T-helper 17 cell (primary cell): ENCODE measurements at places on chromosomes 2 and 18.
A peak's percentile ranks its signal among the peaks of the same experiment; 100 is the strongest.

GRCh38 chr2:75587954-75588587 lies 27.3 kb upstream of the EVA1A start:
- H3K4me1 ChIP-seq = no peaks in the 10 kb centered on the region
- H3K27me3 ChIP-seq = peaks cover 22% of the 10 kb centered on the region
- no peak overlapping the region for H3K4me3 ChIP-seq
- DNase-seq = no peak
- no peak overlapping the region for H3K27ac ChIP-seq

DNA sequence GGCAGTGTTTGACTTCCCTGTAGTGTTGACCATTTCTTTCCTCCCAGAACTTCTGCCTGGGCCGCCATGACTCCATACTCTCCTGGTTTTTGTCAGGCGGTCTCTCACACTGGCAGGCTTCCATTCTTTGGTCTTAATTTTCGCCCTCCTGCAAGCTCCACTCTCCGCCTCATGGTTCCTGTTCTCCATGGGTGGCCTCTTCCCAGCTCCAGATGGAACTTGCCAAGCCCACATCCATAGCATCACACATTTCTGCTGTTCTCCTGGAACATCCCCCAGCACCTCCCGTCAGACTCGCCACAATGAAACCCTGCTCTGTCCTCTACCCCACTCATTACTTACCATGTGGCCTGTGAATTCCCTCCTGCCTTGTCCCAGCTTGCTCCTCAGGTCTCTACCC lies 896 bp upstream of the AFF3 start:
- H3K4me1 ChIP-seq = peaks cover 27% of the 10 kb centered on the region
- H3K27me3 ChIP-seq = peaks cover 10% of the 10 kb centered on the region
- no peak for DNase-seq

DNA sequence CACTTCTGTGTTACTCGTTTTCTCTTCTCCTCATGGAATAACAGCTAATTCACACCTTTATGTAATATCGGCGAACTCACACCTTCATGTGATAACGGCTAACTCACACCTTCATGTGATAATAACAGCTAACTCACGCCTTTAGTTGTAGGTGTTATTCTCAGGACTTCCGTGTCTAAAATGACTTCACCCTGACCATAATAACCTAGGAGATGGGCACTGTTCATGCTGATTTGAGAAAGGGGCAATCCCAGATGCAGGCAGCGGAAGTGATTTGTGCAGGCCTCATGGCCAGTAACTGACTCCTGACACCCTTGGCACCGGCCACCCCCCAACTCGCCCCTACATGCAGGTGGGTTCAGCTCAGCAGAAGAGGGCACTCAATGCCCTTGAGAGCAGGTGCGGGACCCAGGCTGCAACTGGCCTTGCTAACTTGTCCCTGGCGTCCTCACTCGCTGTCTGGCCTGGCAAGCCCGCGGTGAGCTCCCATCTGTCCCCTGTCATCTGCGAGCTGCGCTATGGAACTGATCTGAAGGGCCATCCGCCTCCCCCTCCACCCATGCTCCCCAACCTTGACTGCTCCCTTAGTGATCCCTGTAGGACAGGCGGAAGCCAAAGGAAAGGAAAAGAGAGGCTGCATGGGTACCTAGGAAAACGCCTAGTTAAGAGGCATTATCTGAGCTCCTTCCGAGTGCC lies 42.6 kb upstream of the MTCL1 start:
- no peak overlapping the region for H3K4me3 ChIP-seq
- H3K36me3 ChIP-seq = no peaks in the 10 kb centered on the region
- peaks cover 18% of the 10 kb centered on the region for H3K27me3 ChIP-seq
- no peak overlapping the region for H3K27ac ChIP-seq

DNA sequence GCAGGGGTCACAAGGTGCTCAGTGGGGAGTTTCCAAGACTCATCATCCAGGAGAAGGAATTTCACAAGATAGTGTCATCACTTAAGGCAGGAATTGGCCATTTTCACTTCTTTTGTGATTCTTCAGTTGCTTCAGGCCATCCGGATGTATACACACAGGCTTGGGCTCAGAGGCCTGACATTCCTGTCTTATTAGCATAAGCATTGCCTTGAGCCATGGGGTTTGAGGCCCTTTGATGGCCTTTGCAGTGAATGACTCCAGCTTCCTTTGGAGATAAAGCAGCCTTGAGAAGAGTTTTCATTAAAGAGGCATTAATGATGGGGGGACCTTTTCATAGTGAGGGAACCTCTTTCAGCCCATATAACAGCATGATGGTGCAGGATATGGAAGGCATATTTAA lies 366.0 kb upstream of the CNTNAP5 start:
- H3K27me3 ChIP-seq = no peaks in the 10 kb centered on the region
- no peak overlapping the region for H3K4me3 ChIP-seq

GRCh38 chr2:239462191-239462515 lies 61.3 kb upstream of the HDAC4 start:
- peaks cover 2% of the 10 kb centered on the region for H3K4me1 ChIP-seq
- H3K4me3 ChIP-seq = no peak overlapping the region
- H3K36me3 ChIP-seq = no peaks in the 10 kb centered on the region
- peaks cover 19% of the 10 kb centered on the region for H3K27me3 ChIP-seq

DNA sequence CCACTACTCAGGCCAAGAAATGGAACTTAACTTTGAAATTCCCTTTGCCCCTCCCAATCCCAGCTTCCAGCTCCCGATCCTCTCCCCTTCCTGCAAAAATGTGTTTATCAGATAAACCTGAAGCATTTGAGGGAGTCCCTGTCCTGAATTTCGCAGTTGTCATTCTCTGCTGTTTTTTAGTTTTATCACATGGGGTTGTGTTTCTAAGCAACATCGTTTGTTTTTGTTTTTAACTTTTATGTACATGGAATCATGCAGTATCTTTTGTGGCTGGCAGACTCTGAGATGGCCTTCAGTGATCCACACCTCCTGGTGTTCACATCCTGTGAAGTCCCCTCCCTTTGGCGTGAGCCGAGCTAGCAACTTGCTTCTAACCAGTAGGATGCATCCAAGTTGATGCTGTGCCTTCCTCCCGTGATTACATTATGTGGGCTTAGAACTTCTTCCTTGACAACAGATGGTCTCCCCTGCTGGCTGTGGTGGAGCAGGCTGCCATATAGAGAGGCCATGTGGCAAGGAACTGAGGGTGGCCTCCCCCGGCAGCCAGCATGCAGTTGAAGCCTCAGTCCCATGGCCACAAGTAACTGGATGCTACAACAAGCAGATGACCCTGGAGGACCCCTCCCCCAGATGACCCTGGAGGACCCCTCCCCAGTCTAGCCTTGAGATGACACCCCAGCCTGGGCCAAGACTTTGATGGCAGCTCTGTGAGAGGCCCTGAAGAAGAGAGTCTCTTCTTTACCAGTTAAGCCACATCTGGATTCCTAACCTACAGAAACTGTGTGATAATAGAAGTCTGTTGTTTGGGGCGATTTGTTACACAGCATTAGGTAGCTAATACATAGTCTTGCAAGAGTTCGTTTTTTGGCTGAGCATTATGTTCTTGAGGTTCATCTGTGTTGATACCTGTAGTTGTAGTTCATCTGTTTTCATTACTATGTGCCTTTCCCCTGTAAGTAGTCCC lies 27.7 kb downstream of the SH3BP4 start:
- no peak overlapping the region for H3K27ac ChIP-seq
- H3K4me3 ChIP-seq = no peak overlapping the region
- no peaks in the 10 kb centered on the region for H3K36me3 ChIP-seq
- peaks cover 39% of the 10 kb centered on the region for H3K27me3 ChIP-seq
- H3K4me1 ChIP-seq = no peaks in the 10 kb centered on the region

DNA sequence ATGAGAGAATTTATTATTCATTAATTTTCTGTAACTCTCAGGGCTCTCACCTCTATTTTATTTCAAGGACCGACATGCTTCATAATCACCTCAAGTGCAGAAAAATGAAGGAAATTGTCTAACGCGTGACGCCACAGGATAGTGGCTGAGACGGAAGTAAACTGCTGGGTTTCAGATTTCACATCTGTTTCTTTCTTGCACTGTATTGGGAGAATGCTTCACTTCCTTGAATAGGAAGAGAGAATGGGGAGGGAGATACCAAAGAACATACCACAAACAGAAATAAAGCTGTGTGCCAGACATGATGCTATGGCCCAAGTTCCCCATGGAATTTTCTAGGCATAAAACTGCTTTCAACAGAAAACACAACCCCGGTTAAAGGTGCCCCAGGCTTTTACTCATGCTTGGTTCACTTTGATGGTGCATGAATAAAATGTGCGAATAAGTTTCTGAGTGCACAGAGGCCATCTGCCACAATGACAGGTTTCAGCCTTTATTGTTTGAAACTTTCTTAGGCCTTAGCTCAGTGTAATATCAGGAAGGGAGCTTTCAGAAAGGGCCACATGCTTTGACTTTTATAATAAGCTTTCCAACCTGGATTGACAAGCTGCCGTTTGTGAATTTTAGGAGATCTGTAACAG lies 1116.4 kb downstream of the SOCS6 start:
- H3K4me3 ChIP-seq = no peak overlapping the region
- no peaks in the 10 kb centered on the region for H3K27me3 ChIP-seq
- H3K27ac ChIP-seq = no peak overlapping the region
- no peaks in the 10 kb centered on the region for H3K36me3 ChIP-seq
- no peaks in the 10 kb centered on the region for H3K4me1 ChIP-seq
- no peak for DNase-seq

DNA sequence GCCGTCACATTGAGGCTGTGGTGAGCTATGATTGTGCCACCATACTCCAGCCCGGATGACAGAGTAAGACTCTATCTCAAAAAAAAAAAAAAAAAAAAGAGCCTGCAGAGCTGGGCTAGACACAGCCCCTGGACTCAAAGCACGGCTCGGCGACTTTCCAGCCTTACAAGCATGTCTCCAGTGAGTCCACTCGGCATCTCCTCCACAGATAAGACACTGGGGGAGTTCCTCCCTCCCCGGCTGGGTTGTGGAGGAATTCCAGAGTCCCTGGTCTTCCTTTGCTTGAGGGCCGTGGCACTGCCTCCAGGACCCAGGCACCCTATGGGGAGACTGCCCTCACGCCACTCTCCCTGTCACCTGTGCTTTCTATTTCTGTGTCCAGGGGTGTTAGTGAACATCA lies 30.9 kb upstream of the RPL31 start:
- H3K27me3 ChIP-seq = no peaks in the 10 kb centered on the region
- H3K4me3 ChIP-seq = no peak overlapping the region
- no peaks in the 10 kb centered on the region for H3K4me1 ChIP-seq
- no peak overlapping the region for H3K27ac ChIP-seq
- peaks cover 3% of the 10 kb centered on the region for H3K36me3 ChIP-seq

DNA sequence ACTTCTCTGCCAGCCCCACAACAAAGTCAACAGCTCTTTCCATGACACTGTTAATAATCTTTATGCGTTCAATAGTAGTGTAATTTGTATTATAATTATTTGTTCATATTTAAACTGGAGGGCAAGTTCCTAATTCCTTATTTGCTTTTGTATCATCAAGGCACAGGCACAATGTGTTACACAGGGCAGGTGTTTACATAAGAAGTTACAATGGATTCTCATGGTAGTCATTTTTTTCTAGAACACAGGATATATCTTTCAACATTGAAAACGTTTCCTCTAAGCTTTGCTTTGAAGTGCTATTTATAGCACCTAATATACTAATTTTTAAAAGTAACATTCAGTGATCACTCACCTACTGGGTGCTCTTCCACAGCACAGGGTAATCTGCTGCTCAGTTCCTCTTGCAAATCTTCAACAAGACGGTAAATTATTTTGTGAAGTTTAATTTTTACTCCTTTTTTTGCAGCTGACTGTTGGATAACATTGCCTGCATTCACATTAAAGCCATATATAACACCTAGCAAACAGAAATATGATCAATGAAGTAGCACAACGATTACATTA lies 7.3 kb downstream of the RPS27A start:
- H3K36me3 ChIP-seq = peaks cover 2% of the 10 kb centered on the region
- DNase-seq = no peak
- H3K4me3 ChIP-seq = no peak overlapping the region
- no peaks in the 10 kb centered on the region for H3K4me1 ChIP-seq
- H3K27me3 ChIP-seq = no peaks in the 10 kb centered on the region
- peak overlapping the region; percentile 16 for H3K27ac ChIP-seq

GRCh38 chr2:221767106-221768012 lies 195.3 kb upstream of the EPHA4 start:
- no peak overlapping the region for H3K4me3 ChIP-seq
- no peak overlapping the region for H3K27ac ChIP-seq
- no peaks in the 10 kb centered on the region for H3K36me3 ChIP-seq
- peaks cover 13% of the 10 kb centered on the region for H3K27me3 ChIP-seq
- no peak for DNase-seq
- H3K4me1 ChIP-seq = no peaks in the 10 kb centered on the region

DNA sequence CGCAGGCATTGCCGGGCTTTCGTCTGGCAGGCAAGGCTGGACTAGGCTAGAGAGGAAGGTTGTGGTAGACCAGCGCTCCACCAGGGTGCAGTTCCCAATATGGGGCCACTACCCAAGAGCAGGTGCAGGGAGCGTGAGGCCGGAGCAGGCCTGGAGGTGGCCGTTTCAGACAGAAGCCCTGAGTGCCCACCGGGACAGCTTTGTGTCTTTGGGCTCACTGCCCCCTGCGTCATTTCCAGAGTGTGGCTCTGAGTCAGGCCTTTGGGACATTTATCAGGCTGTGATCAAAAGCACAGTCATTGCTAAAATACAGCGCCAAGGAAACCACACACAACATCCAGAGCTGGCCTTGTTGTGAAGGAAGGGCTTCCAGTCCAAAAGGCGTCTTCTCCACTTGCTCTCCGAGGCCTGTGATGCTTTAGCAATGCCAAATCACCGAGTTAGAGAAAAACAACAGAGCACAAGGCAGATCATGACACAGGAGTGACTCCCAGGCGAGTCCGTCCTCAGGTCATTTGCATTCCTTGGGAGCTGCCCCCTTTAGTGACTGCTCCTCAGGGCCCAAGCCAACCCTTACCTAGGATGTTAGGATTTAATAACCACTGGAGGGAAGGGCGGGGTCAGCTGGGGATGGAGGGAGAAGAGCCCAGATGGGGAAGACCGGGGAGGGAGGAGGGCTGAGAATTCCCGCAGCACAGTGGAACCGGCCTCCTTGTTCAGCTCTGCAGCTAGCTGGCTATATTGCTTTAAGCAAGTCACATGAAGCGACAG lies 42.3 kb downstream of the RFX8 start:
- H3K36me3 ChIP-seq = no peaks in the 10 kb centered on the region
- DNase-seq = no peak
- no peak overlapping the region for H3K4me3 ChIP-seq
- H3K4me1 ChIP-seq = no peaks in the 10 kb centered on the region
- H3K27me3 ChIP-seq = no peaks in the 10 kb centered on the region

GRCh38 chr18:63339920-63340484 lies 20.4 kb upstream of the BCL2 start:
- H3K27me3 ChIP-seq = no peaks in the 10 kb centered on the region
- peaks cover 18% of the 10 kb centered on the region for H3K4me1 ChIP-seq
- peak overlapping the region; percentile 83 for H3K27ac ChIP-seq

- H3K4me3 ChIP-seq = no peak overlapping the region
- H3K27me3 ChIP-seq = peaks cover 32% of the 10 kb centered on the region
- H3K4me1 ChIP-seq = no peaks in the 10 kb centered on the region
- no peak for DNase-seq
- no peak overlapping the region for H3K27ac ChIP-seq
Observed at GRCh38 chr18:9993521-9994025, 79.8 kb downstream of the VAPA start.

DNA sequence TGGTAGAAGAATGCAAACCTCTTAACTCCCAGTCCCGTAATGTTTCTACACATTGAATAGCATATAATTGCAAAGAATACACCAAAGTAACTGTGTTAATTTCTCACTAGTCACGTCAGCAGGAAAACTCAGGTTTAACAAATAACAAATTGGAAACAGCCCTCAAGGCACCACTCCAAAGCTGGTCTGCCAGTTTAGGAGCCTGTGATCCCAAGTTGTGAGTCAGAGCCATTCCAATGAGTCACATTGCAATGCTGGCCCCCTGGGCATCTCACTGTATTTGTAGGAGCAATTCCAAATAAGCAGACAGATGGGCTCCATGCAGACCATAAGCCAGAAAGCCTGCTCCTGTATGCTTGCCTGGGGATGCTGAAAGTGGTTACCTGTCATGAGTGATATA lies 143.2 kb upstream of the SETBP1 start:
- no peaks in the 10 kb centered on the region for H3K36me3 ChIP-seq
- H3K4me3 ChIP-seq = no peak overlapping the region
- no peak for DNase-seq
- no peaks in the 10 kb centered on the region for H3K4me1 ChIP-seq
